ENCODE measurements at places on chromosomes 13 and 19.
A peak's percentile ranks its signal among the peaks of the same experiment; 100 is the strongest.

DNA sequence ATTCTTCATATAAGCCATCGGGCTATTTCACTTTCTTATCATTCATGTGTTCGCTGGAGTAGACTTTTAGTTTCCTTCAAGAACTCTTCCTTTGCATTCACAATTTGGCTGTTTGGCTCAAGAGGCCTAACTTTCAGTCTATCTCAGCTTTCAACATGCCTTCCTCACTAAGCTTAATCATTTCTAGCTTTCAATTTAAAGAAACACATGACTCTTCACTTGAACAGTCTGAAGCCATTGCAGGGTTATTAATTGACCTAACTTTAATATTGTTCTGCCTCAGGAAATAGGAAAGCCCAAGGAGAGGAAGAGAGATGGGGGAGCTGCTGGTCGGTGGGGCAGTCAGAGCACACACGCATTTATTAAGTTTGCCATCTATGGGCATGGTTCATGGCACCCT, 158.1 kb downstream of the SUCLA2 start:
- DNase-seq: no peak

GRCh38 chr19:7895565-7895964, 7.3 kb downstream of the LRRC8E start:
- DNase-seq: no peak

GRCh38 chr13:48502601-48503319, 30.1 kb downstream of the RCBTB2 start:
- DNase-seq: no peak

DNA sequence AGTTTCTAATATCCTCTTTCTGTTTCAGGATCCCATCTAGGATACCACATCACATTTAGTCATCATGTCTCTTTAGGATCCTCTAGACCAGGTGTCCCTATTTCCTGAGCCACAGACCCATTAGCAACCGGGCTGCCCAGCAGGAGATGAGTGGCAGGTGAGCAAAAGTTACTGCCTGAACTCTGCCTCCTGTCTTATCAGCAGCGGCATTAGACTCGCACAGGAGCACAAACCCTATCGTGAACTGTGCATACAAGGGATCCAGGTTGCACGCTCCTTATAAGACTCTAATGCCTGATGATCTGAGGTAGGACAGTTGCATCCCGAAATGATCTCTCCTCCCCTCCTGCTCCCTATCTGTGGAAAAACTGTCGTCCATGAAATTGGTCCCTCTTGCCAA, 7.8 kb upstream of the CEBPG start:
- no peak for DNase-seq

GRCh38 chr13:92158346-92158745, 759.9 kb downstream of the GPC5 start:
- DNase-seq: no peak

DNA sequence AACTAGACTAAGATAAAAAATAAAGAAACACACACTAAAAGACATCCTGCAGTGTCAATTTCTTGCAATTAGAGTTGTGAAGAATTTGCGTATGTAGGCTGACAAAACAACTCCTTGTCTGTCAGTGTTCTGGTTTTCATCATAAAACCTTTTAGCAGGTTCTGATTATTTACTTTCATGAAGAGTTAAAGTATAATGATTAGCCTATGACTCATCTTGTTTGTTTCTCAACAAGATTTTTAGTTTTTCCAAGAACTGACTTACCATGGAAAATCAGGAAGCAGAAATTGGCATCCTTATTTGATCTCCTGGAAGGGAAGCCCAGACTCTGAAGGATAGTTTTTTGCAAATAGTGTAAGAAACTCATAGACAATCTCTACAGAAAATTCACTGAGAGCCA, 848.7 kb upstream of the PCDH9 start:
- DNase-seq: no peak

- DNase-seq: no peak
Observed at GRCh38 chr13:85194482-85194881, 604.7 kb downstream of the SLITRK6 start.

DNA sequence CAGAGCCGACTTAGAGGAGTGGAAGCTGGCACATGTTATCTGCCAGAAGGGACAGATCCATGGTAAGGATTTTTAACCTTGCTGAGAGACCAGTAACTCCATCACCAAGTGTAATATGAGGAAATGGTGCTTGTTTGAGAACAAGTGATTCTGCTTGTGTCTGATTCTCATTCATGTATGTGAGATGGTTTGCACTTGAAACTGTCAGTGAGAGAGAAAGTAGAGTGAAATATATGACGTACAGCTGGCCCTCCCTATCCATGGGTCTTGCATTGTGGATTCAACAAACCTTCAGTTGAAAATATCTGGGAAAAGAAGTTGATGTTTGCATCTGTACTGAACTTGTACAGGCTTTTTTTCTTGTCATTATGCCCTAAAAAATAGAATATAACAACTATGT, 2.0 kb upstream of the ZNF461 start:
- DNase-seq: no peak

GRCh38 chr19:13262450-13262849, 112.2 kb downstream of the IER2 start:
- peak; percentile 71 for DNase-seq

GRCh38 chr19:45280471-45280961, 29.4 kb downstream of the MARK4 start:
- no peak for DNase-seq

DNA sequence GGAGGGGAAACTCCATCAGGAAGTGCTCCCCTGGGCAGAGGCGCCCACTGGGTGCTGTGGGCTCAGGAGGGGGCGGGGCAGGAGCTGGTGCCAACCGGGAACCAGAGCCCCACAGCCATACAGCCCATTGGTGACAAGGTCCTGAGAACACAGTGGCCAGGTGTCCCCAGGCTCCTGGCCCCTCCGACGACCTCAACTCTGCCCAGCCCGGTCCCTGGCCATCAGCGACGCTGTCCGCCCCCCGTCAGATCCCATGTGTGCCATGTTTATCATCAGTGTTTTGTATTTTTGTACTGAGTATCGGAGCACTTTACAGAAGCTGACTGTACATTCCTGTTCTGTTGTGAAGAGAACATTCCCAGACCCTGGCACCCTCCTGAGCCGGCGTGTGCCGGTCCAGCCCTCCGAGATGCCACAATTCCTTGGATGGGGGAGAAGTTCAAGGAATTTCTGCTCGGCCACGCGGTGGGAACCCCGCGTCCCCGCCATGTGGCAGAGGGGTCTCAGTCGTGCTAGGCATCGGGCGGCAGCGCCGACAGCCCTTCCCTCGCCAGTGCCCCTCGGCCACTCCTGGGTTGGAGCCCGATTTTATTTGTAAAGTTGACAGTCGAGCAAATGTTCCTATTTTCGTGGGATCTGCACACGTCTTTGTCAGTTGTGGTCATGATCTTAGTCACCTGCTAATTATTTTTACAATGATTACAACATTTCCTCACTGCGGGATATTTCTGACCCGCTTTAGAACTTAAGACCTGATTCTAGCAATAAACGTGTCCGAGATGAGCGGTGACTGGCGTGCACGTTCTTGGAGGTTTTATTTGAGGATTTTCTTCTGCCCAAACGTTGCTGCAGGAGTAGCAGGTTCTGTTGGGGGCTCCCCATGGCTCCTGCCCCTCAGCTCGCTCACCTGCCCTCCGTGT, 16.9 kb downstream of the PEX11G start:
- DNase-seq: no peak

DNA sequence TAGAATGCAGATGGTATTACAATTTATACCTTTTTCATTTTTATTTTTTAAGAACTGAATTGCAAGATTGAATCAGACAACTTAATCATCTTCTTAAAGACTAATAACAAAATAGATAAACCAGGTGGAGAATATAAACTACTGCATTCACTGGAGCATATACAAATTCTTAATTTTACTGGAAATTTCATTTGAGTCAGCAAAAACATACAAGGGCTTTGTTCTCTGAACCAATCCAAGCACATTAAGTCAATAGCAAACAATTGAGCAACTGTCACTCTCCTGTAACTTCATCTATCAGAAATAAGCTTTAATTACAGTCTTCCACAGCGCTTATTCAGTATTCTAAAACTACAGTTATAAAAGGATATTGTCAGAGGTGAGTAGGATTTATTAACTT, 167.4 kb upstream of the OBI1 start:
- DNase-seq: no peak

- no peak for DNase-seq
Observed at GRCh38 chr19:32240316-32240715, 105.1 kb upstream of the ZNF507 start.

DNA sequence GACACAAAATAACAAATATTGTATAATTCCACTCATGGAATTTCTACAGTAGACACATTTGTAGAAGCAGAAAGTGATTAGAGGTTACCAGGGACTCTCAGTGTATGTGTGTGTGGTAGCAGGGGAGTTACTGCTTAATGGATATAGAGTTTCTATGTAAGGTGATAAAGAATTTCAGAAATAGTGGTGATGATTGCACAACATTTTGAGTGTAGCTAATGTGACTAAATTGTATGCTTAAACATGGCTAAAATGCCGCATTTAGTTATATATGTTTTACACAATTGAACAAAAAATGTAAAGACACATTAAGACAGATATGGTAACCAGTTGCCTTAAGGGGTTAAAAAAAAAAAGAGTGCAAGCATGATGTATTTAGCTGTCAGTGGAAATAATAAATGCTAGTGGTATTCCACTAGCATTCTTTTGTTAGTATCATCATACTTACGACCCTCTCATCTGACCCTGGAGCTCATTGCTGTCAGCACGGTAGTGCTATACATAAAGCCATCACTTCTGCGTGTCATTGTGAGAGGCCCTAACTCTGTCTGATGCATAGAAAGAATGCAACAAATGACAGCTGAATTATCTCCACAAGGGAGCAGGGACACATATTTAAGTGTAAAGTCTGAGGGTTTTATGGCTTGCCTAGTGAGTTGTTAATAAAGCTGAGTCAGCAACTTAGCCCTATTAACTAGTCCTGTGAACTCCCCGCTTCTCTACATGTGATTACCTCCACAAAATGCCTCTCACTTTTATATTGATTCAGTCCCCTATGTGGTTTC, 134.1 kb upstream of the RXFP2 start:
- DNase-seq: no peak

DNA sequence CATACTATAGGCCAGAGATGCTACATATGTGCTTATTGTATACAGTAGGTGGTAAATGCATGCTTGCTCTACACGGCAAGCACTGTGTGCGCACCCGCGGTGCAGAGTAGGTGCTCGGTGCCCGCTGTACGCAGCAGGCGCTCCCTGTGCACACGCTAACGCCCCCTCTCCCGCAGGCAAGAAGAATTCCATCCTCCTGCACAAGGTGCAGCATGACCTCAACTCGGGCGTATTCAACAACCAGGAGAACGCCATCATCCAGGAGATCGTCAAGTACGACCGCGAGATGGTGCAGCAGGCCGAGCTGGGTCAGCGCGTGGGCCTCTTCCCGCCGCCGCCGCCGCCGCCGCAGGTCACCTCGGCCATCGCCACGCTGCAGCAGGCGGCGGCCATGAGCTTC, 17.7 kb downstream of the POLRMT start:
- no peak for DNase-seq

DNA sequence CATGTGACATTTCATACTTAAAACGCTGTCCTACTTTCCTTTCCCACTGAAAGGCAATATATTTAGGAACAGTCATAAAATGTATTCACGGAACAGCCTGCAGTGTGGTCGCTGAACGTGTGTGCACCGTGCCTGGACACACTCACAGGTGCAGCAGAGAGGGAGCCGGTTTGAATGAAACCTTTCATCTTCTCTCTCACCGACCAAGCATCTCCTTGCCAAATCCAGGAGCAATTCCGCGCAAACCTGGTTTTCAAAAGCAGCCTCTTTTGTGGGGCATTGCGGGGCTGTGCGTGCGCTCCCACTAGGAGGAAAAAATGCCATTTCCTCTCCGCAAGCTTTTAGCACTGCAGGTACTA, 1.0 kb downstream of the DCLK1 start:
- no peak for DNase-seq

DNA sequence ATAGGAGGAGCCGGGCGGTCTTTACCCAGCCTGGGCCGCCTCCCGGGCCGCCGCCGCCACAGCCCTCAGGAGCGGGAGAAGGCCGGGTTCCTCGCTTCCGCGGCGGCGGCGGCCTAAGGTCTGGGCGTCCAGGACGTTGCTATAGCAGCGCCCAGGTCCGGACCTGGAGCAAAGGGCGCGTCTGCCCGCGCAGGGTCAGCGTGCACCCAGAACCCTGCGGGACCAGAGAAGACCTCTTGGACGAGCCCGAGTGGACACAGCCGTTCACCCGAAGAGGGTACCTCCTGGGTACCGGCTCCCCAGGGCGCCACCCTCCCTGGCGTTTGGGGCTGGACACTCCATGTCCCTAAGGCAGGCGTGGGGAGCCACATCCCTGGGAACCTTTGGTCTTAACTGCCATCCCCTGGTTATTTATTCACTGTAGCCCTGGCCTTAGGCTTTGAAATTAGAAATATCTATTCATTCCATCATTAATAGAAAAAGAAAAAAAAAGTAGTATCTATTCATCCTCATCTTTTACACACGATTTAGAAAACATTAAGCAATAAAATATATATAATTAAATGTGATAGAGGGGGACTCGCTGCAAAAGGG, 2.4 kb downstream of the DZIP1 start:
- DNase-seq: no peak

DNA sequence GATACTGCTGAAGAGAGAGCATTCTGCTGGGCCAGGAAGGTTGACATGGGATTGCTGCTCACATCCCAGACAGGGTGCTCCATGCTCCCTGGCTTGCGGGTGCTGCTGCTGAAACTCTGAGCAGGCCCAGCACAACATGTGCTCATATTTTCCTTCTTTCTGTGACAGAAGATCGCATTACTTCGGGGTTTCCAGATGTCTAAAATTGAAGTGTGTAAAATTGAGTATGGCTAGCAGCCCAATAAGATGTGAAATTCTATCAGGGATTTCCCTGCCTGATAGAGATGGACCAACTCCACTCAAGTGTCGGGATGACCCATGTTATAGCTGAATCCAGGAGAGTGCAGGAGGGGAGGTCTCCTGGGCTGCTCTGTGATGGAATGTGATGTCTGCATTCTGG, 55.6 kb upstream of the KL start:
- no peak for DNase-seq

DNA sequence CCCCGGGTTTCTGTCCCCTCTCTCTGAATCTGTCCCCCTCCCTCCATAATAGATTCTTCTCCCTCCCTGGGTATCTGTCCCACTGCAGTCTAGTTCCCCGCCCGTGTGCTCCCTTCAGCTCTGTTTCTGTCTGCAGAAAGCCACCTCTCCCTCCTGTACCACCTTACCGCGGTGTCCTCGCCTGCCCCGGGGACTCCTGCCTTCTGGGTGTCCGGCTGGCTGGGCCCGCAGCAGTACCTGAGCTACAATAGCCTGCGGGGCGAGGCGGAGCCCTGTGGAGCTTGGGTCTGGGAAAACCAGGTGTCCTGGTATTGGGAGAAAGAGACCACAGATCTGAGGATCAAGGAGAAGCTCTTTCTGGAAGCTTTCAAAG, 1.3 kb downstream of the FCGRT start:
- DNase-seq: no peak

- peak; percentile 94 for DNase-seq
Observed at GRCh38 chr19:16829010-16829821, at the start of gene SIN3B. SIN3B (plus strand) TSS chr19:16829398; CDS start chr19:16829421, 23 bp downstream.

DNA sequence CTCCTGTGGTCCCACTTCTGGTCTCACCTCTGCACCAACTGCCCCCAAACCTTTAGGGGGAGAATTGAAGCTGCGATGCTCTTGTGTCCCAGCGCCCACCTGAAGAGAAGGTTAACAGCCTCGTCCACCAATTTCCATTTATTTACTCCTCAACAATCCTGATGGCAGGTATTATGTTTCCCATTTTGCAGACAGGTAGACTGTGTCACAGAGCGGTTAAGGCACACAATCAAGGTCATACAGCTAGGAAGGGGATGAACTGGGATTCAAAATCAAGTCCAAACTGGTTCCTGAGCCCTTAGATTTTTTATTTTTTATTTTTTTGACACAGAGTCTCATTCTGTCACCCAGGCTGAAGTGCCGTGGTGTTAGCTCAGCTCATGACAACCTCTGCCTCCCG, 6.2 kb downstream of the DNASE2 start:
- DNase-seq: no peak
